ENCODE measurements at places on chromosomes 1 and 21.
A peak's percentile ranks its signal among the peaks of the same experiment; 100 is the strongest.

- no peak for DNase-seq
Observed at GRCh38 chr1:1907098-1907736, 7.8 kb upstream of the CALML6 start.

- no peak for DNase-seq
Observed at GRCh38 chr1:166972826-166973225, 2.5 kb downstream of the ILDR2 start.

- no peak for DNase-seq
Observed at GRCh38 chr1:183505454-183506089, 33.3 kb downstream of the SMG7 start.

DNA sequence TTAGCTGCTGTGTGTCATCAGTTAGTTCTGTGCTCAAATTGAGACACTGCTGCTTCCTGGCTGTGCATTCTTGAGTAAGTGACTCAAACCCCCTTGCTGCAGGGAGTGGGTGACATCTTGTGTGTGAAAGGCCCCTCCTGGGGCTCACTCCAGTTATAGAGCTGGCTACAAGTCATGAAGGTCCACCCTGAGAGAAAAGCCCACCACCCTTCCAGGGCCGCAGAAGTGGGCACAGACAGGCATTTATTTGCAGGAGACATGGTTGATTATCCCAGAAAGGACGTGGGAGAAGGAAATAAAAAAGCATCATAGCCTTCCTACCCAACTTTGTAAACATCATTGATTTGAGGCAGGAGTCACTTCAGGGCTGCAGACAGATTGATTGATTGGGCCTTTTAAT is 550.6 kb downstream of the MATN1 start:
- DNase-seq: no peak

DNA sequence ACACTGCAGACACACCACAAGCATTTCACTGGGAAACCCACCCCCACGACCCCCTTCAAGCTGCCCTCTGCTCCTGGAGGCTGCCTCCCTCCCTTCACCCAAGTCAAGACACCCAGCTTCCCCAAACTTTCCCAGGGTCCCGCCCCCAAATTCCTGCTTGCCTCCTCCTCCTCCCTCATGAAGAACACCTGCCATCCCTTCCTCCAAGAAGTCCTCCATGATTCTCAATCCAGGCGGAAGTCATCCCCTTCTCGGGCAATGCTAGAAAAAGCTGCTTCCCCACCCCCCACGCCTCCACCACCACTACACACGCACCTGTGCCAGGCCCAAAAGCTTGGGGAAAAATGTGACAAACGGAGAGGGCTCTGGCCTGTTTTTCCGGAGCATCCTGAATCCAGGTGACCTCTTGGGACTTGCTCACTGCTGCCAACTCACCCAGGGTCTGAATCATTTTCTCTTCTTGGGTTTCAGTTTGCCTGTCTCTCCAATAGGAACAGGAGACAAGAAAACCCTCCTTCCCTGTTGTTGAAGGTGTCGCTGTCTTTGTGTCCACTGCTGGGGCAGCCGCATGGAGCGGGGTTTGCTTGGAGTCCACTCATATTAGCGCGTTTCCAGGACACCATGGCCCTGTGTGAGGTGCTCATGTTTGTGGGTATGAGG is 101.0 kb upstream of the CASZ1 start:
- peak; percentile 33 for DNase-seq

GRCh38 chr1:235976490-235976889 is 88.4 kb downstream of the NID1 start:
- no peak for DNase-seq

DNA sequence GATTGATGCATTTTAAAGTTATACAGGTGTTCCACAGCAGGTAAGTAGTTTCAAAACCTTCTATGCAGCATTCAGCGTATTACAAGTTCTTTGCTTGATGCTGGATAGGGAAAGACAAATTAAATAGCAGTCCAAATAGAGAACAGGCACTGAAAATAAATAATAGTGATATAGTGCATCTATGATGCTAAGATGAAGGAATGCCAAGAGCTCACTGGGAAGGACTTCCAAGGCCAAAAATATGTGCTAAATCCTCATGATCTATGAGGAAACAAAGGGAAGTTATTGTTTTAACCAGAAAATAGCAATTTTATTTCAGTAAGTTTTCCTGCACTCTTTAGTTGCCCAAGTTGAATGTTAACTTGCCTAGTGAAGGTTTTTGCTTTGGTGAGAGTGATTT is 127.8 kb upstream of the GREM2 start:
- no peak for DNase-seq
